Putamen (tissue), 1 donor: ENCODE measurements at places on chromosomes 1 and 21.
A peak's percentile ranks its signal among the peaks of the same experiment; 100 is the strongest.

- DNase-seq = no peak
These were observed 808.7 kb downstream of the NCAM2 start for GRCh38 chr21:21806711-21807597.

DNA sequence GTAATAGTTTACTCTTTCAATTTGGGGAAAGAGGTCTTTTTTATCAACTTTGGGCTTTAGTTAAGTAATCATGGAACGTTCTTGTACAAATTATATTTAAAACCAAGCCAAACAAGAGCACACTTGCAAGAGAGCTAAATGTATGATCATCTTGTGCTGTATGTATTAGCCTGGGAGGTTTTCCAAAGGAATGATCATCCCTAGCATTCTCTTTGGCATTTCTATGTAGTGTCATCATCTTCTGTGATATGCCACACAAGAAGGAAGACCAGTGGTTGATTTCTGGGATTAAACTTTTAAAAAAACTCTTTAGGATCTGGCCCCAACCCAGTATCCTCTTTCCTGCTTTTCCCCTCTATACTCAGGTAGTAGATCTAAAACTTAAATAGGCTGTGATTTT, 38.4 kb upstream of the KCNQ4 start:
- no peak for DNase-seq

GRCh38 chr1:204584699-204585372, 68.6 kb downstream of the MDM4 start:
- no peak for DNase-seq

- no peak for DNase-seq
These were observed 15.3 kb upstream of the C1orf185 start for GRCh38 chr1:51086496-51087271.

- peak; percentile 93 for DNase-seq
These were observed at the start of gene MIS18A for GRCh38 chr21:32278518-32279376. Gene MIS18A (minus strand): TSS chr21:32279049. CDS start chr21:32279014, 35 bp downstream.
